ENCODE measurements at places on chromosomes 6 and 20. TPM values are rescaled to one million over a fixed set of nuclear protein-coding genes. Genes with fewer than 3 reads are reported as not detected.

DNA sequence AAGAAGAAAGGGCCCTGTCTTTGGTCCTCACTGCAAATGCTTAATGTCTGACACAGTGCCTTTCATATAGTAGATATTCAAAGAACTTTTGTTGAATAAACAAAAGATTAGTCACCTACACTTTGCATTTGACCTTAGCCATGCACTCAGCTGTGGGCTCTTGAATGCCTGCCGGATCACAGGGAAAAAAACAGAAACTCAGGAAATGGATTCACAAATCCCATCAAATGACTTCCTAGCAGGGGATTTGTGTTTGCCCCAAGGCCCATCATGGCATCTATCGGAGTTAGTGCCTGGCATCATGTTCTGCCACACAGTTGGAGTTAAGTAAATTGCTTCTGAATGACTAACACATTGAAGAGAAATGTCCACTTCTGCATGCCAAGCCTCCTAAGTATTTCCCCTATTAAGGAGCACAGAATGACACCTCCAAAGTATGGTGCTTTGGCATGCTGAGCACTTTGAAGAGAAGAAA, 72.3 kb upstream of the DST start:
- DNase-seq, result no peak

DNA sequence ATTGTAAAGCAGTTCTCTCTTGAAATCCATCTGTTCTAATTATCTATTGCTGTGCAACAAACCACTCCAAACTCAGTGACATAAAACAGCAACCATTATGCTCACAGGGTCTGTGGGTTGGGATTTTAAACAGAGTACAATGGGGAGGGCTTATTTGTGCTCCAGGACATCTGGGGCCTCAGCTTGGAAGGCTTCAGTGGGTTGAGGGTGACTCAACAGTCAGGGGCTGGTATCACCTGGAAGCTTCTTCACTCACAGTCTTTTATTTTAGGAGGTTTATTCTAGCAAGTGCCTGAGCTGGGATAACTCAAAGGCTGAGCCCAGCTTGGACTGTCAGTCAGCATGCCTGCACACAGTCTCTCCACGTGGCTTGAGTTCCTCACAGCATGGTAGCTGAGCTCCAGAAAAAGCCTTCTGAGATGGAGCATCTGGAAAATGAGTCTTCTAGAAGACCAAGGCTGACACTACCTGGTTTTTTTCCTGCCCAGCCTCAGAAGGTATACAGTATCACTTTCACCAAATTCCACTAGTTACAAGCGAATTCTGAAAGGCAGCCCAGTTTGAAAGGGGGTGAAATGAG, 234.6 kb upstream of the ID4 start:
- DNase-seq, result no peak

The CCM2L gene
- polyA plus RNA-seq, result 7.0 TPM

GRCh38 chr20:3041854-3042409, 1.5 kb upstream of the GNRH2 start:
- peak; percentile 59 for DNase-seq

The PPP1R3G gene
- polyA plus RNA-seq, result 1.8 TPM

DNA sequence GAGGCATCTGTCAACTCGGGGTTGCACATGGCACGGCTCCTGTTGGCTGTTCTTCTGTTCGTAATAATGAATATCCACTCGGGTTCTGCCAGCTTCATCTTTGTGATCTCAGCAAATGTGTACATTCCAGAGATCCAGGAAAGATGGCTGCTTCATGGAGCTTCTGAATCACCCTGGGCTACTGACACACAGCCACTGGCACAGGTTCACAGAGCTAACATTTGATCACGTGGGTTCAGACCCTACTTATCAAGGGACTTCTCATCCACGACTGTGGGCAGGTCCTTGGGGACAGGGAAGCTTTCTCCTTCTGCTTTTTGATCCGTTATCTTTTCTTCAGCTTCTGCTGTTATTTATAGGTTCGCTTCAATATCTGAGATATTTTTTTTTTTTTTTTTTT, 18.1 kb downstream of the PPP1R3G start:
- DNase-seq, result no peak

- DNase-seq, result no peak
Measured at GRCh38 chr20:63854069-63854765, 7.1 kb upstream of the ABHD16B start.

- DNase-seq, result no peak
Measured at GRCh38 chr20:19961293-19961692, 55.9 kb upstream of the NAA20 start.

DNA sequence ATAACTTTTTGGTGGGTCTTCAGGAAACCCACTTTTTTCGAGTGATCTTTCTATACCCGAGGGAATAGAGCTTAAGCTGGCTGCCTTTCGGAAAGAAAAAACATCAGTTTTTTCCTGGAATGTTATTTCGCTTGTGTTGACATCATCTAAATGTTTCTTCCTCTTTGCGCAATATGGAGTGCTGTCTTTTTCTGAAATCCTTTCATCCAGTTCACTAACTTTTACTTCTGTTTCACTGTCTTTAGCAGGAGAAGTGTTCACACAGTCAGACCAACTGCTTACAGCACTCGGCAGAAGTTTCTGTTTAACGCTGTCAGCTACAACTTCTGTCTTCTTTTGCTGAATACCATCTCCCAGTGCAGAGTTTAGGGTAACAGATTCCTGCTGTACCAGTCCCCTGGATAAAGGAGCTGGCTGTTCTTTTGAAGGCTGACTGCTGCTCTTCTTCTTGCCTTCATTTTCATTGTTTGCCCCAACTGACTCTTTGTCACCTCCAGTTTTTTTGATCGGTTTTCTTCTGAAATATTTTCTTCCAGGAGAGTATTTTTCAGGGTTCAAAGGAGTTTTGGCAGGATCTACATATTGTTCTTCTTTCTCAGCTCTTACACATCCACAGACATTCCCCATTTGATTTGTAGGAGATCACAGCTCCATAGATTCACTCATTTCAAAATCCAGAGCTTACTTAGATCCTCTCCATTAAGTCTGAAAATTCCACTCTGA, 50.0 kb upstream of the DST start:
- DNase-seq, result no peak

DNA sequence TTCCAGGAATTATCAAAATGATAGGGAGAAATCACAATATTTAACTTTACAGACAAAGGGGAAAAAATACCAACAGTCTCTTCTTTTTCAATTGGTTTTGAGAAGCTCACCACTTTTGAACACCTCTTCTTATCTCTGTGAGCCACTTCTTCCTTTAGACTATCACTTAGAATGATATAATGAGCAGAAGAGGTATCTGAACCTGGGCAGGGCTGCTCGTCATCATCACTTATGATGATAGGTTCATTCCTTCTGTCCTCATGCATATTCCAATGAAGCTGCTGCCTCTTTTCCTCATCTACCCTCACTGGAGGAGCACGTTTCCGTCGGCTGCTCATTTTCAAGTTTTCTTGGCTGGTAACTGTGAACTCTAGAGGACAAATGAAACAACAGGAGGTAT, 9.2 kb downstream of the SHPRH start:
- no peak for DNase-seq

GRCh38 chr6:88380083-88380482, 213.9 kb upstream of the CNR1 start:
- DNase-seq, result no peak

The SSTR4 gene
- not detected for polyA plus RNA-seq

DNA sequence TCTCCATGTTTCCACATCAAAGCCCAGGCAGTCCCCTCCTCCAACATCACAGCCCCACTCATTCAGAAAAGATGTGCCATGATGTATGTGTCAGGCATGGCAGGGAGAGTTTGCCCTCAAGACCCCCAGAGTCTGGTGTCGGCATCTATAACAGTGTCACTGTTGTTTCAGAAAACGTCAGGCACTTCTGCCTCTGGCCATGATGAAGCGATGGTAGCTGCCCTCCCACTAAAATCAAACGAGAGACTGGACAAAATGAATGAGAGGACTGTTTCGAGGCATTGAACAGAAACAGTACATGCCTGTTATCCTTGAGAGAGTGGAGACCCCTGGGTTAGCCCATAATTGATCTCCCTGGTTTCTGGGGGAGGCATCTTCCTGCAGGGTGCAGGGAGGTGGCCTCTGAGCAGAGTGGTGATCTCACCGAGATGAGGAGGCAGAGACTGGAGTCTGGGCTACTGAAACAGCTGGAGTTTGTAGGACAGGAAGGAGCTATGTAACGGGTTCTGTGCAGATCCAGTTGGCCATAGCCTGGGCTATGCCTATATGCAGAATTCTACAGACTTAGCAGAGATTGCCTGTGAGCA, 144.5 kb downstream of the SYCP2 start:
- DNase-seq, result no peak
